ENCODE measurements at places on chromosomes 16 and 17.

- DNase-seq = peak; percentile 10
Observed at GRCh38 chr16:63289834-63290460, 1253.7 kb upstream of the CDH8 start.

- DNase-seq = no peak
Observed at GRCh38 chr16:15732416-15732815, 82.4 kb downstream of the NDE1 start.

DNA sequence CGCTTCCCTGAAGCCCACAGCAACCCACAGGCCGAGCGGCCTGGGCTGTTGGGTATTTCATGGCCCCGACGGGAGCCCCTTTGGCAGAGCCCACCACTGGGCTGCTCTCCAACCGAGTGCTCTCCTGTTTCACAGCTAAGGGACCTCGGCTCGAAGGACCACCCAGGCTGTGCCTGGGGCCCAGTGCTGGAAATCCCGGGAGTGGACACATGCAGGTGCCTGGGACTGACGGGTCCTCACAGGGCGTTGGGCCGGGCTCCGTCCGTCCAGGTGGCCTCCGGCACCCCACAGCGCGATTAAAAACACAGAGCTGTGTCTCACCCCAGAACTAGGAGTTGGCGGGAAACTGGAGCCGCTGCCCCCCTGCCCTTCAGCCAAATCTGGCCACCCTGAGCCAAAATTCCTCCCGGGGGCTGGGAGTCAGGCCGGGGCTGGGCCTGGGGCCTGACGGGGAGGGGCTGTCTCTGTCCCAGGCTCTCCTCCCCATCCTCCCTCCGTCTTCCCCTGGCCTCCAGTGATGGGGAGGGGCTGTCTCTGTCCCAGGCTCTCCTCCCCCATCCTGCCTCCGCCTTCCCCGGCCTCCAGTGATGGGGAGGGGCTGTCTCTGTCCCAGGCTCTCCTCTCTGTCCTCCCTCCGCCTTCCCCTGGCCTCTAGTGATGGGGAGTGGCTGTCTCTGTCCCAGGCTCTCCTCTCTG lies 14.1 kb downstream of the UTS2R start:
- no peak for DNase-seq

GRCh38 chr16:66849021-66849420 lies 4.8 kb downstream of the CA7 start:
- DNase-seq = no peak

DNA sequence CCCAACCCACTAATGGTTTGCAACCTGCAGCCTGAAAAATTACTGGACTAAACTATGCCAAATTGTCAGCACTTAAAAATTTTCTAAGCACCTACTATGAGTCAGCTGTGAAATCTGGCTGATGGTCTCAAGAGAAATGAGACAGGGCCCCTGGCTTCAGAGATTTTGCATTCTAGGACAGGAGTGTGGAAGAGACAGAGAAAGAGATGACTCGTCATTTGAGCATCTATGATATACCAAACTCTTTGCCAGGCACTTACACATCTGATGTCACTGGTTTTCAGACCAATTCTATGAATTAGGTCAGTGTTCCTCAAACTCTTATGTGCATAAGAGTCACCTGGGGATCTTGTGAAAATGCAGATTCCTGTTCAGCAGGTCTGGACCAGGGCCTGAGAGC lies 44.4 kb downstream of the CLEC19A start:
- DNase-seq = no peak

DNA sequence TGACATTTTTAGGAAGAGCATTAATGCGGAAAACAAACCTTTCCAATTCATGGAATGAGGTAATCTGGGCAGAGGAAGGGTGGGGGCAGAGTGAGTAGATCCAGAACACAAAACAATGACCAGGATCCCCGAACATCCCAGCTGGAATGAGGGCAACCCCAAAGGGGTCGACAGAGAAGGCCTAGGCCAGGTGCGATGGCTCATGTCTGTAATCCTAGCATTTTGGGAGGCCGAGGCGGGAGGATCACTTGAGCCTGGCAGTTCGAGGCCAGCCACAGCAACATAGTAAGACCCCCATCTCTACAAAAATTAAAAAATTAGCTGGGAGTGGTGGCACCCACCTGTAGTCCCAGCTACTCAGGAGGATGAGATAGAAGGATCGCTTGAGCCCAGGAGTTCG lies 64.7 kb downstream of the ZFHX3 start:
- DNase-seq = no peak

DNA sequence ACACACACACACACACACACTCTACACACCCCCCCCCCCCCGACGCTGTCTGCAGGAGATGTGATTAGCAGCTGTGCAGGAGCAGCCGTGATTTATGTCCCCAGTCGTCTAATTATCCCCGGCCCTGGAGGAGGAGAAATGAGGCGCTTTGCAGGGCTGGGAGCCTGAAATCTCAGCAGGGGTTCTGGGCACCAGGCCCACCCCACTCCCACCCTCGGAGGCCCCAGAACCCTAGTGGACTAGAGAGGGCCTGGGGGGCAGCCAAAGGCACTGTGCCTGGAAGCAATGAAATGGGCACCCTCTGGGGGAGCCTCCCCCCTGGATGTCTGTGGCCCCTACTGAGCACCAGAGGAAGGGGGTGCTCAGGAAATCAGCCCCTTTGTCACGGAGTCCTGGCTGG lies 134.2 kb upstream of the CIBAR2 start:
- no peak for DNase-seq
